Skeletal muscle tissue (tissue), 5 donors: ENCODE measurements at places on chromosomes 6 and 20. TPM values are rescaled to one million over a fixed set of nuclear protein-coding genes. Genes with fewer than 3 reads are reported as not detected.

The LRRC73 gene
- 0.52 TPM for total RNA-seq

The GRM1 gene
- under 0.01 TPM for total RNA-seq

The TNFAIP3 gene
- 6.3 TPM for total RNA-seq

The PDYN gene
- total RNA-seq: not detected

The HLA-DMB gene
- total RNA-seq: 6.3 TPM

The ABHD16A gene
- total RNA-seq: 50.1 TPM

The CRIP3 gene
- total RNA-seq: 2.1 TPM

The SLC22A1 gene
- 1.0 TPM for total RNA-seq
